ENCODE measurements at places on chromosomes 2 and 18.

DNA sequence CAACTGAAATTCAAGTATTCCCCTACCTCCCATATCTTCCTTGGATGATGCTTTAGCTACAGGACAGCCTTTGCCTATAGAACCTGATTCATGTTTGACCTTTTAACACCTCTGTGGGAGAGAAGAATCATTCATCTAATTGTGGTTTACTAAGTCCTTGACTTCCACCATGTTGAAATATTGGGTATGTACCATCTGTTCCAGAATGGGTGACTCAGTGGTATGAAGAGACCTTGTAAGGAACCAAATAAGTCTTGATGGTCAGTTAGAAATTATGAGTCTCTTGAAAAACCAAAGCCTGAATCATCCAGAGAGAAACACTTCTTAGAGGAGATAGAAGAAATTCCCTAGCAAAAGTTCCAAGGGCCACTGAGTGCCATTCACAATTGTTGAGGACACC lies 27.5 kb downstream of the STAMBP start:
- no peak for DNase-seq

- no peak for DNase-seq
Observed at GRCh38 chr2:128262315-128263253, 56.1 kb downstream of the HS6ST1 start.

- DNase-seq, result no peak
Observed at GRCh38 chr18:2143636-2144035, 427.7 kb downstream of the METTL4 start.

DNA sequence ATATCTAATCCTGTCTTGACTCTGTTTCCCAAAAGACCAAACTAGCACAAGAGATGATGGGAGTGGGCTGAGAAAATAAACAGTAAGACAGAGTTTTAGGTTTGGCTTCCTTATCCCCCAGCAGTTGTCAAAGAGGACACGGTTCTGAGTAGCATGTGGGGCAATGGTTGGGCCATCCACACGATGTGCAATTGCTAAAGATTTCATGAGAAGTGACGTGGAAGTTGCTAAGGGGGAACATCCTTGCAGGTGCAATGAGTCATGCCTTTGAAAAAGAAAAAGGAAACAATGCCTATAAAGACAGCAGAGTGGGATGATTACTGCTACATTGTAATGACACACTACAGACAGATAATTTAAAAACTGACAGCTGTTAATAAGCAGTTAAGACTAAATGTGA lies 1395.8 kb downstream of the LRP1B start:
- DNase-seq, result no peak

DNA sequence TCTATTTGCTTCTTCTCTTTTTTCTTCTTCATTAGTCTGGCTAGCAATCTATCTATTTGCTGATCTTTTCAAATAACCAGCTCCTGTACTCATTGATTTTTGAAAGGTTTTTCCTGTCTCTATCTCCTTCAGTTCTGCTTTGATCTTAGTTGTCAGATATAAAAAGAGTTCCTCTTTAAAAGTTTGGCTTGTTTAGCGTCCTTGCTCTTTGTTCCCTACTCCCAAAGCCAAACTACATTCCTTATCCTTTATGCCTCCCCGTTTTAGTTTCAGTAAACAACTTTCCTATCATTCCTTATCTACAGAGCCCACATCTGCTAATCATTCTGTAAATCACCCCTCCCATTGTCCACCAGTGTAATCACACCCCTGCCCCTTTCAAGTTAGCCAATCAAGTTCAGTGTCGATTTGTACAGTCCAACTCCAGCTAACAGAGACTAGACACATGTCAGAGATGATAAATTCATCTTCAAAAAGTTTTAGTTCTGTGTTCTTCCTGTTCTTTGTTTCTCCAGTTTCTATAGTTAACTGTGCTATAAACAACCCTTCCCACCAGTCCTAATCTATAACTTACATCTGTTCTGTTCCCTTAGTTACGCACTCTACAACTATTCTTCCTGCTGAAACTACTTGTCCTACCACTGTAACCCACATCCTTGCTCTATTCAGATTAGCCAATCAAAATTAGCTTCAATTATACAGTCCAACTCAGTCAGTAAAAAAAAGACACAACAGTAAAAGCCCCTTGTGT lies 44.4 kb downstream of the TFPI start:
- no peak for DNase-seq

DNA sequence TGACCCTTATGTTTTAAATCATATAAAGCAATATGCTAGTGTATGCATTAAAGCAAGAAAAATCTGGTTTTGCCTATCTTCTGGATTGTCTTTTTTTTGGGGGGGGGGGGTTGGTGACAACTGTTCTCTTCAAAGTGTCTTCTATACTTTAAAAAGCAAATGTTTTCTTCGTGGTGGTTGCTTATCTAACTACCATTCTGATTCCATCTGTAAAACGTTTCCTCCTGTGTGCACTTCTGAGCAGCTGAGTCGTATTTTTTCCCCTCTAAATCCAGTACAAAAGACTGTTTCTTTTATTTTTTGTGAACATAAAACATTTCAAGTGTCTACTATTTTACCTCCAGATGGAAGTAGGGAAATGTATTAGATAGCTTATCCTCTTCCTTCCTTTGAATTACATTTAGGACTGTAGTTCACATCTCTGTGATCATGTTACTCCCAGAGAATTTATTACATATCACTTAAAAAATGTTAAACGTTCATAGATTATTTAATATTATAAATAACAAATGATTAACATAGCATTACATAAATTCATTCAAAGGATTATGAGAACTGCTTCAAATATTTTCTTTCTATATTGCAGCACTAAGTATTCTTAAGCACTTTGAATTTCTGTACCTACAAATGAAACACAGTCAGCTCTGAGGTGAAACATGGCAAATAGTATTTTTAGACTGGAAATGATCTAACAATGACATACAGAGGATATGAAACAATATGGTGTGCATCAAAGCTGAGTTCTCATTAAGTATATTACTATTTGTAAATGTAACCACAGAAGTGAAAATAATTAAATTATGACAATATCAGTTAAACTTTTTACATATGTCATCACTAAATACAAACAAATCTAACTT lies 56.4 kb downstream of the SCN3A start:
- no peak for DNase-seq

- DNase-seq, result no peak
Observed at GRCh38 chr2:11812466-11813248, 66.2 kb downstream of the LPIN1 start.

Measured in activated CD8-positive, alpha-beta memory T cell treated with anti-CD3 and anti-CD28 coated beads, Interleukin-2, amount 10 ng/mL, durations not matched to agents 7 days and 5 days (primary cell).